ENCODE measurements at places on chromosomes 11 and 22.

- DNase-seq, result peak; percentile 64
These were observed 725 bp downstream of the ARHGAP42 start for GRCh38 chr11:100687630-100688395.

DNA sequence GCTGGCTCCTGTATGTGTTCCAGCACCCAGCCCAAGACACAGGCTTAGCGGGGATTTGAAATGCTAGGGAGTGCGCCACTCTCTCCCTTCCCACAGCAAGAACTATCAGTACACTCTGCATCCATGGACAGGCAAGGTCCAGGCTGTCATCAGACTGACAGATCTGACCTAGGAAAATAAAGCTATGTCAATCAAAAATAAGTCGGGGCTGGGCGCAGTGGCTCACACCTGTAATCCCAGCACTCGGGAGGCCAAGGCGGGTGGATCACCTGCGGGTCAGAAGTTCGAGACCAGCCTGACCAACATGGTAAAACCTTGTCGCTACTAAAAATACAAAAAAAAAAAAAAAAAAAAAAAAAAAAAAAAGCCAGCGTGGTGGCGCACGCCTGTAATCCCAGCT, 1.7 kb upstream of the MOV10L1 start:
- DNase-seq, result no peak

DNA sequence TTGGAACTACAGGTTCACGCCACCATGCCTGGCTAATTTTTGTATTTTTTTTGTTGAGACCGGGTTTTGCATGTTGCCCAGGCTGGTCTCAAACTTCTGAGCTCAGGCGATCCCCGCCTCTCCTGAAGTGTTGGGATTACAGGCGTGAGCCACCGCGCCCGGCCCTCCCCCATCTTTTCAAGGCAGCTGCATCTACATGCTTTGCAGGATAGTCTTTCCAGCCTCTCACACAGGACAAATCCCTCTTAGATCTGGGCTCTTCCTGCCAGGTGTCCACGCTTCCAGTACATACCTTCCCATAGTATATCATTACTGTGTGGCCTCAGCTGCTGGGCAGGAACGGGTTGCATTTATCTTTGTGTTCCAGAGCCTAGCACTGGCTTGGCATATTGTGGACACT, 49.7 kb downstream of the C11orf96 start:
- peak; percentile 33 for DNase-seq

DNA sequence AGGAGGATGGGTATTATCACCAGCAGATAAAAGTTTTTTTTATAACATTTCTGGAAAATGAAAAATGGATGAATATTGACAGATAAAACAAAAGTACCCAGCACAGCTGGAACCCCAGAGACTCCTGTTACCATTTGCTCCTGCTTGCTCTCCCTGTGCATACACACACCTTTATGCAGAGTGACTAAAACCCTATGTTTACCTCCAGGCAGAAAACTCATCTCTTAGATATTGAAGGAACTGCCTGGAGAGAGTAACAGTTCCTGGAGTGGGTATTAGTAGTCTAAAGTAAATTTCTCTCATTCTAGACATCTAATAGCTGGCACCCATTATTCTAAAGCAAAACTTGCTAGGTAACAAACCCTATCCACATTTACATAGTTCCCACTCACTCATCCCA, 38.0 kb downstream of the CYP2R1 start:
- no peak for DNase-seq

DNA sequence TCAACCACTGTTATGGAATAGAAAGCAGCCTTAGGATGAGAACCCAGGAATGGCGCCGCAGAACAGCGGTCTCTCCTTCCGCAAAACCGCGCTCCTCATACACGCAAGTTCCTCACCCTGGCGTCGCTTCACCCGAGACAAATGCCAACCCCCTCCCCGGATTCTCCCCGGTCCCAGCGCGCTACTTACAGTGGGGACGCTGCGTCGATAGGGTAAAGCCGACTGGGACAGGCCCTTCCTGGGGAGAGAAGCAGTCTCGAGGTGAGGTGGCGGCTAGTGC, 287 bp downstream of the RPS13 start:
- peak; percentile 35 for DNase-seq

- DNase-seq, result peak; percentile 82
These were observed at the start of gene UBE2L6 for GRCh38 chr11:57567515-57568329. UBE2L6 (minus strand) TSS chr11:57567672; CDS start chr11:57567611, 61 bp downstream.

GRCh38 chr11:9118277-9118676, 26.9 kb upstream of the SCUBE2 start:
- DNase-seq, result no peak

DNA sequence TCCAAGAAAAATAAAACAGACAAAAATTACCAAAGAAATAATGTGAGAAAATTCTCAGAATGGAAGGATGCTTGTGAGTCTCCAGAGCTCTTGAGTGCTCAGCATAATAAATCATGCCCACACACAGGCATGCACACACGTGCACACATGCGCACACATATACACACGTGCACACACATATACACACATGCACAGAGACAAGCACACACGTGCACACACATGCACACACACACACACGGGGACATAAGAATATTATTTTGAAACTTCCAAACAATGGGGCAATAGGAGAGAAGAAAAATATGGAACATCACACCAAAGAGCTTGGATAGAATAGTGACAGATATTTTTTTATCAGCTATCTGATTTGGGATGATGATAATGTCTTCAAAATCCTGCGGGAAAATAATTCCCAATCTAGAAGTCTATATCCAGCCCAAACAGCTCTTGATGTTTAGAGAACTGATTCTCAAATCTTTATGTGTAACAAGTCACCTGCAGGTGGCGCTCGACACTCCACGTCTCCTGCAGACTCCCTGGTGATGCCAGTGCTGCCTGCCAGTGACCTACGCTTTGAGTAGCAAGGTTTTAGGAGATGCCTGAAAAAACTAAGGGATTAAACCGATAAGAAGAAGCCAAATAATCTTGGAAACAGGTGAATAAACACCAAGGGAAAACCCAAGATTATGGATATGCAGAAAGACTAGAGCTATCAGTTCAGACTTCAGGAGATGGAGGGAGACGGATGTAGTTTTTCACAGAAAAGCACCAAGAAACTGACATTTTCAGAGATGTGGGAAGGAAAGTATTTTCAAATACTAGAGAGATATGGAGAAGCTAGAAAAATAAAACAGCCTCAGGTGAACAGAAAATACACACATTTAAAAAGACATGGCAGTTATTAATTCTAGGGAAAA, 743.6 kb downstream of the ETS1 start:
- DNase-seq, result no peak

GRCh38 chr22:49827271-49827852, 311 bp downstream of the BRD1 start:
- no peak for DNase-seq

GRCh38 chr22:38046070-38046748, 11.0 kb upstream of the PICK1 start:
- no peak for DNase-seq

GRCh38 chr11:109914038-109914437, 179.2 kb upstream of the ZC3H12C start:
- DNase-seq, result no peak

GRCh38 chr11:64211181-64211872, 4.8 kb downstream of the FERMT3 start:
- no peak for DNase-seq

DNA sequence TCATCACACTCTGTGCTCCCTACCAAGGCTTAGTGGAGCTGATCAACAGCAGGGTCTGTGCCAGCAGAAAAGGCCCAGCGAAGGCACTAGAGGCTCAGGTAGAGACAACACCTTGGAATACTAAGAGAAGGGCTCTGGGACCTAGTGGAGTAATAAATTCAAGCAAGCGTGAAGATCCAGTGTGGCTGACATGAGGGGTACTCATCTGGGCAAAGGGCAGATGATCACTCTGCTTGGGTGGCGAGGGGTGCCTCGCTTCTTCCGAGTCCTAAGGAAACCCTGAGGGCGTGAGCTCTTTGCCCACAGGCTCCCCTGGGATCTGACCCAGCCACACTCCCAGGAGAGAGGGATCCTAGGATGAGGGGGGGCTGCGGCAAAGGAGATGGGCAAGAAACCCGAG, 3.5 kb upstream of the TPBGL start:
- DNase-seq, result peak; percentile 53

GRCh38 chr11:98572941-98573340, 447.8 kb upstream of the CNTN5 start:
- no peak for DNase-seq

GRCh38 chr22:43001271-43002201, 13.4 kb downstream of the PACSIN2 start:
- DNase-seq, result no peak

DNA sequence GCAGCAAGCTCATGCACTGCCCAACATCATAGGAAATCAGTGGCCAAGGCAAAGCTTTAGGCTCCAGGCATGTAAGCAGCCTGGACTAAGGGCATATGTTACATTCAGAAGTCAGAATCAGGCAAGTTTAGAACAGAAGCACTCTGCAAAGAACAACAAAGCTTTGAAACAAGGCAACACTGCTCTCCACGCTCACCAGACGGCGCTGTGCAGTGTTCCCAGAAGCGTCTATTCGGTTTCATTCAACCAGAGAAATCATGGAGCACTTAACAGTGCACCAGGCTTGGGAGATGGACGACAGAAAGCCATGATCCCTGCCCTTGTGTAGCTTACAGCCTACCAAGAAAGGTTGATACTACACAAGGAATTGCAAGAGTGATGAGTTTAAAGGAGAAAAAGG, 555.8 kb downstream of the BUD13 start:
- DNase-seq, result peak; percentile 39

- DNase-seq, result no peak
These were observed 36.4 kb downstream of the DEPDC5 start for GRCh38 chr22:31790240-31790639.

DNA sequence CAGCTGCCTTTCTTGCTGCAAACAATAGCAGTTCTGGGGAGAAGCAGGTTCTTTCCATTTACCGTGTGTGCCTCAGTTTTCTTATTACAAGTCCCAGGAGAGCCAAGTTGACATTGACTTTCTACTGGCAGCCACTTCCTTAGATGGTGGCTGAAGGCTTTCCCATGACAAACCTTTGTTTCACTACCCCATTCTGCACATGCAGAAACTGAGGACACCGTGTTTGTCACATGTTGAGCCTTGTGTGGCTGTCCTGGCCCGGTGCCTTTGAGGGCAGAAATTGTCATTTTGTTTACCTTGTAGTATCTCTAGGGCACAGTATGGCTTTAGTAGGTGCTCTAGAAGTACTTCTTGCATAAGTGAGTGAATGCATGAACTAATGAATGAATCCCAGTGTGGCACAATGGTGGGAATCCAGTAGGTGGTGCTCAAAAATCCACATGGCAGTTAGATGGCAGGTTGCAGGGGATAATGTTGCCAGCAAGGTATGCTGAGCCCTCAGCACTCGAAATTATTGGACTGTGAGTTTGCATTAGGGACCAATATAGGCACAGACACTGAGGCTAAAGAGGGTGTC, 101.6 kb downstream of the CSNK2A3 start:
- DNase-seq, result no peak

- DNase-seq, result no peak
These were observed 12.3 kb downstream of the ARFGAP3 start for GRCh38 chr22:42844756-42845155.

DNA sequence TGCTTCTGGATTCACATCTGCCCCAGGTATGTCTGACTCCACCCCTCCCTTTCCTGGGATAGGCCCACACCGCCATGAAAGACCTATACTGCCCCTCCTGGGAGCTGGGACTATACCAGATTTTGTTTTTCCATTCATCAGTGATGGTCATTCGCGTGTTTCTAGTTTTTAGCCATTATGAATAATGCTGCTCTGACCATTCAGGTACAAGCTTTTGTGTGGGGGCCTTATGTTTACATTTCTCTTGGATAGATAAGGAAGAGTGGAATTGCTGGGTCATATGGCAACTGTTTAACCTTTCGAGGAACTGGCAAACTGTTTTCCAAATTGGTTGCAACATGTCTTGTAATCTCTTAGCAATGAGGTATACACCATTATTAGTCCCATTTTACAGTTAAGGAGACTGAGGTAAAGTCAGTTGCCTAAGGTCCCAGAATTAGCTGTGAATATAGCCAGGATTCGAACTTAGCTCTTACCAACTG, 1.2 kb upstream of the TBC1D10A start:
- peak; percentile 18 for DNase-seq

DNA sequence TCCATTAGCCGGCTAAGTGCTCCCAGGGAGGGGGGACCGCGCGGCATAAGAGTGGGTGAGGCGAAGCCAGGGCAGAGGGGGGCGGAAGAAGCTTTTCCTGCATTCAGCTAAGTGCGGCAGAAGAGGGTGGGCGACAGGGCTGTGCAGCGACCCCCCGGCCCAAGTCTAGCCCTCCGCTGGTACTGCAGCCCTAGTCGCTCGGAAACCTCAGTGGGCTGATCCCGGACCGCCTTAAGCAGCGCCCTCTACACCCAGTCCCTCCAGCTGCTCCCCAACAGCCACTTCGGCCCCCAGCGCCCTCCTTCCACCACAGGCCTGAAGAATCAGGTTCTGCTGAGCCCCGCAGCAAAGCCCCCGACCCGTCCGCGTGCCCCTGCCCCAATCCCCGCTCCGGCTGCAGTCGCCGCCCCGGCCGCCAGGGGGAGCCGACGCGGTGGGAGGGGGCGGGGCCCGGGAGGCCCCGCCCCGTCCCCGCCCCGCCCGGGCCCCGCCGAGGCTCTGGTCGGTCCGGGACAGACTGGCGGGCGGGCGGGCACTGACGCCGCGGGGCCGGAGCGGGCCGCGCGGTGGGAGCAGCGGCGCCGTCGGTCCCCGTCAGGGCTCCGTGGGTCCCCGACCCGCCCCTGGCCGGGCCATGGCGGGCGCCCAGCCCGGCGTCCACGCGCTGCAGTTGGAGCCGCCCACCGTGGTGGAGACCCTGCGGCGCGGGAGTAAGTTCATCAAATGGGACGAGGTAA, at the start of gene PLCB3:
TSS of gene PLCB3 (plus strand) at position 515 of the 737 bp plus-strand sequence. CDS start at position 635, 120 bp downstream.
- peak; percentile 53 for DNase-seq

GRCh38 chr22:36145881-36146280, 14.7 kb downstream of the APOL3 start:
- no peak for DNase-seq

DNA sequence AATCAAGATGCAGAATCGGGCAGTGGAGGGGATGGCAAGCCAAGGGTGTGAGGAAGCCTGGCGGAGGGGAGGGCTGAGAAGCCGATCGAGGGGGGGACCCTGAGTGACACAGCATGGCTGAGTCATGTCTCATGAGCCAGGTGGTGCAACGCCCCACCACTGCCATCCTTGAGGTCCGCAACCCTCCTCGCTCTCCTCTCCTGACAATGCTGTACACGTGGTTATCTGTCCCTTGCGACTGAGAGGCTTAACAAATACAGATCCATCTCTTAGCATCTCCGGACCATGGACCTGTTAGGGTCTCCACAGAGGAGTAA, 14.2 kb downstream of the SLC22A12 start:
- DNase-seq, result no peak

GRCh38 chr22:49214976-49215375, 612.7 kb downstream of the BRD1 start:
- DNase-seq, result no peak

All from NCI-H2171 treated with DMSO at 0.1 percent for 48 hours (cell line).